ENCODE measurements at places on chromosomes 6 and 20.

- no peak for DNase-seq
Measured at GRCh38 chr6:130775411-130776012, 51.7 kb upstream of the SMLR1 start.

DNA sequence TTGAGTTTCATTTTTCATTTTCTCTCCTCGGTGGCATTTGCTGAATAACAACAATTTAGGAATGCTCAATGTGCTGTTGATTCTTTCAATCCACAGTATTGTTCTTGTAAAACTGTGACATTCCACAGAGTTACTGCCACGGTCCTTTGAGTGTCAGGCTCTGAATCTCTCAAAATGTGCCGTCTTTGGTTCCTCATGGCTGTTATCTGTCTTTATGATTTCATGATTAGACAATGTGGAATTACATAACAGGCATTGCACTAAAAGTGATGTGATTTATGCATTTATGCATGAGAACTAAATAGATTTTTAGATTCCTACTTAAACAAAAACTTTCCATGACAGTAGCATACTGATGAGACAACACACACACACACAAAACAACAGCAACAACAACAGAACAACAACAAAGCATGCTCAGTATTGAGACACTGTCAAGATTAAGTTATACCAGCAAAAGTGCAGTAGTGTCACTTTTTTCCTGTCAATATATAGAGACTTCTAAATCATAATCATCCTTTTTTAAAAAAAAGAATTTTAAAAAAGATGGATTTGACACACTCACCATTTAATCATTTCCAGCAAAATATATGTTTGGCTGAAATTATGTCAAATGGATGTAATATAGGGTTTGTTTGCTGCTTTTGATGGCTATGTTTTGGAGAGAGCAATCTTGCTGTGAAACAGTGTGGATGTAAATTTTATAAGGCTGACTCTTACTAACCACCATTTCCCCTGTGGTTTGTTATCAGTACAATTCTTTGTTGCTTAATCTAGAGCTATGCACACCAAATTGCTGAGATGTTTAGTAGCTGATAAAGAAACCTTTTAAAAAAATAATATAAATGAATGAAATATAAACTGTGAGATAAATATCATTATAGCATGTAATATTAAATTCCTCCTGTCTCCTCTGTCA, 88.1 kb downstream of the SNAP25 start:
- no peak for DNase-seq

GRCh38 chr20:44089987-44090674, 96.9 kb downstream of the JPH2 start:
- DNase-seq, result no peak

DNA sequence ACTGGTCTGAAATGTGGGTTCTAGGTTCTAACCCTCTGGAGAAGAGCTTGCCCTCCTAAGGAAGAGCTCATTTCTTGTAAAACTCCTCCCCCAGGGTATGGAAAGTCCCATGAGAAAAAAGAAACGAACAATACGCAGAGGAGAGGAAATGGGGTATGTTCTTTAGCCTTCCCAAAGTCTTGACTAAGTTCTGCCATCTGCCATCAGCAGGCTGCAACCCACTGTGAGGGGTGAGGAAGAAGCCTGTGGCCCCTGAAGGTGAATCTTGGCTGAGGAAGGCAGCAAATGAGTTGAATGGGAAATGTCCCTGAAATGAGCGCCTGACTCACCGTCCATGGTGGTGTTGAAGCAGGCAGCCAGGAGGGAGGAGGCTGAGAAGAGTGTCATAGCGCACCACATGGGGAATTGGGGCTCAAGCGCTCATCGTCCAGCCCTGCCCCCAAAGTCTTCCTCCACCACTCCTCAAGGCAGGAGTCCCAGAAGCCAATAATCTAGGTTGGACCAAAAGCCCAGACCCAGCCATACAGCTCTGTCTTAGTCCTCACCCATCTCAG, 10.4 kb upstream of the MATN4 start:
- no peak for DNase-seq

DNA sequence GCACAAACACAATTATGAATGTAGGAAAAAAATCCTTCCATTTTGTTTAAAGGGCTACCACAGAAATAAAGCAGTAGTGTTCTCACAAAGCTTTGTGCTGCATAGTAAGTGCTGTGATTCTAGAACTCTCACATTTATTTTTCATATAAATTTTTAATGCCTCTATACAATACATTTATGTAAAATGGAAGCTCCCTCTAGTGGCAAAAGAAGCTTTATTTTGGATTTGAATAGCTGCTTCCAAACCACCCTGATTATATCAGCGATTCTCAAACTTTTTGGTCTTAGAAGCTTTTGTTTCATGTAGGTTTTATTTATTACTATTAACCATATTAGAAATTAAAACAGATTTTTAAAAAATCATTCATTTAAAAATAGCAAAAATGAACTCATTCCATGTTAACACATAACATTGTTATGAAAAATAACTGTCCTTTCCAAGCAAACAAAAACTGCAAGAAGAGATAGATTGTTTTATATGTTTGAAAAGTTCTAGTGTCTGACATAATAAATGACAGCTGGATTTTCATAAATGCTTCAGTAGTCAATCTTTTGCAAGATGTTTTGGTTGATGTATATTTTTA, 38.4 kb downstream of the HS3ST5 start:
- peak; percentile 13 for DNase-seq

GRCh38 chr20:1625083-1625690, 5.4 kb upstream of the SIRPB1 start:
- DNase-seq, result no peak

GRCh38 chr6:170087941-170088581, 202.8 kb downstream of the DLL1 start:
- DNase-seq, result no peak

DNA sequence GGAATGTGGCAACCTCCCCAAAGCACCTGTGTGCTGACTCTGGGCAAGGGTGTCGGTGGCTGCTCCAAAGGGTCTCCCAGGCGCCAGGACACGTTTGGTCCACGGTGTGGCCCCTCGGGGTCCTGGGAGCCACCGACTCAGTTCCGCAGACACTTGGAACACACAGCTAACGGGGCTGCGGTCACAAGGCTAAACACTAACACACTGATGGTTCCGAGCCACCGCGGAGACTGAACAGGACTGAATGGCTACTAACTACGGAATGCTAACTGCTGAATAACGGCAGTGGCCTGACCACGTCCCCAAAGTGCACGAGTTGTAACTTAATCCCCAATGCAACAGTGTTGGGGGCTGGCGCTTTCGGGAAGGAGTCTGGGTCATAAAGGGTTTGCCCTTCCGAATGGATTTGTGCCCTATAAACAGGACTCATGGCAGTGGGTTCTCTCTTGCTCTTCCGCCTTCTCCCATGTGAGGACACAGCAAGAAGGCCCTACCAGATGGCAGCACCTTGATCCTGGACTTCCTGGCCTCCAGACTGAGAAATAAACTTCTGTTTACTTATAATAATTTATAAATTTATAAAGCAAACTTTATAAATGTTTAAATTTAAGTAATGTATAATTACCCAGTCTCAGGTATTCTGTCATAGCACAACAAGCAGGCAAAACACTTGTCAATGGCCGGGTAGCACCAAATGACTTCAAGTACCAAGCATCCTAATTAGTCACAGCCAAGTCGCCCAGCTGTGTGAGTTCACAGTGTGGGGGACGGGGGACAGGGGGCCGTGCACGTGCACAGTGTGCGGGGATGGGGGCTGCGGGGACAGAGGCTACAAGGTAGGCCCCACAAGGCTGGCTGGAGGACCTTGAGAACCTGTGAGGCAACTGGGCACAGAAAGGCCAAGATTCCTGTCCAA, 2.3 kb upstream of the EEF1A2 start:
- no peak for DNase-seq

GRCh38 chr6:116881236-116881635, 4.2 kb downstream of the RFX6 start:
- no peak for DNase-seq

DNA sequence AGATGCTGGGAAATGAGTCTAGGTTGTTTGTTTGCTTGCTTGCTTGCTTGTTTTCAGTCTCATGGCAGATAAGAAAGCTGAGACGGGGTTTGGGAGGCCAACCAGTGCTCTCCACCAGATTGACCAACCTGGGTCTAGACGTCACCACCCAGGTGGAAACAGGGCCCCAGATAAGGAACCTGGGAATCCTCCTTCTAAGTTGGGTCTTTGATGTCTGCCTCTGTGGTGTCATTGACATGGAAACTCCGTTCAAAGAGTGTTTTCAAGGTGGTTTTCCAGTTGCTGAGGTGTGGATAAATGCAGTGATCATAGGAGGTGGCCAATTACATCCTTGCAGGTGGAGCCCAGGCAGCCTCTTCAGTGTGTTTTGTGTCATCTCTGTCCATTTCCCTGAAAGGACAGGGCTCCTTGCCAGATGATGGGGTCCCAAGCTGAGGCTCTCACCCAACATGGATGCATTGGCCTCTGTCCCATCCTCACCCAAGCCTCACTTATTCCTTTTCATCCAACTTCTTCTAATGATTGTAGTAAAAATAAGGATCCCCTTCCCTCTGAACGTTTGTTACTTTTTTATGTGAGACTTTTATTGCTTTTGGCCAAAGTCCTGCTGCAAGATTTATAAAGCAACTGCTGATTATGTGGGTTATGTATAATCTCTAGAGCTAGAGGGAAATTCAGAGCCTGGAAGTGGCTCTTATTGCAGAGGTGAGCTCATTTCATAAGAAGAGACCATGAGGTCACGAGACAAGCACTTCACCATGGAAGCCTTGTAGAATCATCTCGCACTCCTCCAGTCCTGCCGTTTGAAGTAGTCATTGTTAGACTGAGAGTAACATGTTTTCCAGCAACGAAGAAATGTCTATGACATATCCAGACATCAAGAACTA, 32.0 kb upstream of the SYNDIG1 start:
- DNase-seq, result no peak

GRCh38 chr6:167569041-167569805, 244.3 kb downstream of the TTLL2 start:
- no peak for DNase-seq

DNA sequence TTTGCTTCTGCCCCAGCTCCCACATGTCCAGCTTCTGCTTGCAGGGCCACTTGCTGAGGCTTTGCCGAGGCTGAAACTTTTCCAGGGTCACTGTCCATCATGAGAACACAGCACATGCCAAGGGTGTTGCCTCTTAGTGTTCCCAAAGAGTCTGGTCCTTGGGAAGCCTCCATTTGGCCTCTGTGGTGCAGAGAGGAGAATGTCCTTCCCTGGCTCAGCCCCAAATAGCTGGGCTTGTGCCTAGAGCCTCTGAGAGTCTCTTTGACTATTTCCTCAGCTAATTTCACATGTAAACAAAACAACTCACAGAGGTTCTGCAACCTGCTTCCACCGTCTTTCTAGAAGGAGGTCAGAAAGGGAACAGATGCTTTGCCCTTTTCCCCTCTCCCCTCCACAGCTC, 40.4 kb upstream of the RAB23 start:
- no peak for DNase-seq

- no peak for DNase-seq
Measured at GRCh38 chr6:2492686-2493523, 247.5 kb upstream of the GMDS start.

DNA sequence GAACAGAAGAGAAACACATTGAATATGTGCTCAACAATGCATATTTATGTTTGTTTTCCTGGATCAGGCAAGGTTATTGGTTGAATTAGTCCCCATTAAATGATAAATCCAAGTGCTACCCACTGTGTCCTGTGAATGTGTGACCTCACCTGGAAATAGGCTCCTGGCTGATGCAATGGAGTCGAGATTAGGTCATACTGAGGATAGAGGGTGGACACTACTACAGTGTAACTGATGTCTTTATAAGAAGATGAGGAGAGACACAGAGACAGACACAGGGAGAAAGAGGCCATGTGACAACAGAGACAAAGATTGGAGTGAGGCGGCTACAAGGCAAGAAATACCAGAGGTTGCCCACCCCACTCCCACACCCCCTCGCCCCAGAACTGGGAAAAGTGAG, 559.3 kb downstream of the C6orf118 start:
- DNase-seq, result no peak

GRCh38 chr6:33241968-33242367, 29.7 kb downstream of the VPS52 start:
- no peak for DNase-seq

DNA sequence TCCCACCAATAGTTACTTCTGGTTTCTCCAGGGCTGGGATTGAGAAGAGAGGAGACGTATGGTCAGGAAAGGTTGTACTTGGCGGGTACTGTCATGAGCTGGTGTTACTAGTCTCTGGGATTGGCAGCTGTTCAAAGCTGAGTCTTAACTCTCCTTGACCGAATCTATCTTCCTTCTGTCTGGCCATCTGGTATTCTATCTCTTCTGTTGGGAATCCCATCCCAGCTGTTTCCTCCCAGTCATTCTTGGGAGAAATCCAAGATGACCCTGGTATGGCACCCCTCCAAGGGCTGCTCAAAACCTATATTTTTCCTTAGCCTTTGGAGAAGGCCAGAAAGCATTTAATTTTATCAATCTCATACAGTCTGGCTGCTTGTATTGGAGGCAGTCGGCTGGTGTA, 287.0 kb upstream of the CHD6 start:
- no peak for DNase-seq

DNA sequence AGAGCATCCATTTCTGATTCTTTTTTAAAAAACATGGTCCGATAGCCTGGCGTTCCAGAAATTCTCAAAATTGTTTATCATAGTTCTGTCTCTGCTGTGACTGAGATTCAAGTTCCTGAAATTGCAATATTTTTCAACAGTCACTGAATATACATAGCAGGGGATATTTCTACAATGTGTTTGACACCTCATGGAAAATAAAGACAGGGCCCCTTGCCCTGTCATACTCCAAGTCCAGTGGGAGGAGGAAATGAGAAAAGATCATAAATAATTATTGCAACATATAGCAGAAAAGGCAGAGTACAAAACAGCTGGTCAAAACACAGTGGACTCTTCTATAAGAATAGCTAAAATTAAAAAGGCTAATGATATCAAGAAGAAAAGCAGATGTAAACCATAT, 234.8 kb upstream of the SPTLC3 start:
- DNase-seq, result no peak

DNA sequence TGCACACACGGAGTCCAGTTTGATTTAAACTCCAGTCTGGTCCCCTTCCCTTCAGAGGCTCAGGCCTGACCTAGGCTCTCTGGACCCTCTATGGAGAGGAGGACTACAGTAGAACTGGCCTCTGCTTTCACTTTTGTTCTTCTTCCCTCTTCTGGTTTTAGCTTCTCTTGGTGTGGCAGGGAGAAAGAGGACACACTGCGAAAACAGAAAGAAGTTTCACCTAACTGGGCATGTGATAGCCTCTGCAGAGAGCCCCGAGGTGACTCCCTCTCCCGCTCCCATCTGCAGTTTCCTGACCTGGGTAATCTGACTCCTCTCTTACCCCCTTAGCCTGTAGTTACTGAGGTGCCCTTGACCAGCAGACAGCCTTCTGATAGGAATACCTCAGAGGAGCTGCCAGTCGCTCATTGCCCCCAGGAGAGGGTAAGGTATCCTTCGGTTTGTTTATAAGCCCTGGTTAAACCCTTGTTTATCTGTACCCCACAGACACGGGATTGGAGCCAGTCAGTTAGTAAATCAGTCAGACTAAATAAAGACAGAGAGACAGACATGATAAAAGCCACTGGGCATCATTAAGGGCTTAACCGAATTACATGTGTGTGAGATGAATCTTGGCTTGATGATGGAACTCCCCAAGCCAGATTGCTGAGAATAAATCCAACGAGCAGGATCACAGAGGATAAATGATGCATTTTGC, 12.0 kb upstream of the DTNBP1 start:
- no peak for DNase-seq

All from Panc1 (cell line).